NT2/D1 (cell line): ENCODE measurements at places on chromosomes 3 and 15.

- no peak for DNase-seq
Observed at GRCh38 chr15:37221671-37222145, 121.4 kb upstream of the MEIS2 start.

DNA sequence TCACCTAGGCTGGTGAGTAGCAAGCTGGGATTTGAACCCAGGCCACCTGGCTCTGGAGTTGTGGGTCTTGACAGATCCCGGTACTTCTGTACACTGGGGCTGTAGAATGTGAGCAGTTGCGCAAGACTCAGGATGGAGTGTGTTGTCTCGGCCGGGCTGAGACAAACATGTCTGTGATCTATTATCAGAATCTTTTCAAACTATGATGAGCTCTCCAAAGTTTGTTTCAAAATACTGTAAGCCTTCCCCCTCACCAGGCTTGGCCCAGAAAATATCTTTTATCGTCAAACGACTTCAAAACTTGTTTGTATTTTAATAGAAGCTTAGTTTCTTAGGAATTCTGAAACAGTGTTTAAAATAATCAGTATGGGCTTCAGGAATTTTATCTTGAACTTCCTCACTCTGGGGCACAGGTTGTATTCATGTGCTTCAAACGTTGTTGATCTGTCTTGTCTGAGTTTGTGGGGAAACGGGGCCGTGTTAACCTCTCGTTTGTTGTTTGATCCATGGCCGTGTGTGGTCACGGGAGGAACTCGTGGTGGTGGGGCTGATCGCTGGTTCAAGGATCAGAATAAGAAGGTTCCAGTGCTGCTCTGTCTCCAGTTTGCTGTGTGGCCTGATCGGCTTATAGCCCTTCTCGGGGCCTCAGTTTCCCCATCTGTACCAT is 40.3 kb upstream of the TFRC start:
- no peak for DNase-seq

DNA sequence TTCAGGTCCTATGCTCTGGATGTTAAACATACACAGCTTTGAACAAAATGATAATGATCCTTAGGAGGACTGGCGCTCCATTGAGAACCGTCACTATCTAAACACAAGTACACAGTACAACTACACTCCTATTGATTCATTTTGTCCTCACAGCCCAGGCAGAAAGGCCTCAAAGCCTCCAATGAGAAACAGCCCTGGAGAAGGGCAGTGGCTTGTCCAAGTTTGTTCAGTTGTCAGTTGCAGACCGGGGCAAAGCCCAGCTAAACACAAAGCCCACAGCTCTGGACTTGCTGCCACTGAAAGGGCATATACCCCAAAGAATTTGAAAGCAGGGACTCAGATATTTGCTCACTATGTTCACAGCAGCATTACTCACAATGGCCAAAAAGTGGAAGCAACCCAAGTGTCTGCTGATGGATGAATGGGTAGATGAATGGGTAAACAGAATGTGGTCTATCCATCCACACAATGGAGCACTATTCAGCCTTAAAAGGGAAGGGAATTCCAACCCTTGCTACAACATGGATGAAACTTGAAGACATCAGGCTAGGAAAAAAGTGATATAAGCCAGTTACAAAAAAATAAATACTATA is 34.7 kb downstream of the NUP210 start:
- DNase-seq = no peak

GRCh38 chr3:11459186-11459824 is 184.4 kb downstream of the VGLL4 start:
- DNase-seq = no peak

DNA sequence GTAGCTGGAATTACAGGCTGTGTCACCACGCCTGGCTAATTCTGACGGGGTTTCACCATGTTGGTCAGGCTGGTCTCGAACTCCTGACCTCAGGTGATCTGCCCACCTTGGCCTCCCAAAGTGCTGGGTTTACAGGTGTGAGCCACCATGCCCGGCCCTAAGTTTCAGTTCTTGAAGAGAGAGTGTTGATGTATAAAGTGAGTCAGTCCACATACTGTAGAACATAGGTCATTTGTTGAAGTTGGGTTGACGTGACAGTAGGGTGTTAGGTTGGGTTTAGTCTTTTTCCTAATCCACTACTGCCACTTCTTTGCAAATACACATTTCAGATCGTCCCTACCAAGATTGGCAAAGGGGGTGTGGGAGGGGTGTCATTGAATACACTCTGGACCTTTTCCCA is 15.2 kb downstream of the DNAJC19 start:
- no peak for DNase-seq

GRCh38 chr3:23776352-23776891 is 29.3 kb upstream of the UBE2E1 start:
- DNase-seq = no peak

GRCh38 chr3:22922317-22922716 is 280.8 kb upstream of the UBE2E2 start:
- peak; percentile 3 for DNase-seq

DNA sequence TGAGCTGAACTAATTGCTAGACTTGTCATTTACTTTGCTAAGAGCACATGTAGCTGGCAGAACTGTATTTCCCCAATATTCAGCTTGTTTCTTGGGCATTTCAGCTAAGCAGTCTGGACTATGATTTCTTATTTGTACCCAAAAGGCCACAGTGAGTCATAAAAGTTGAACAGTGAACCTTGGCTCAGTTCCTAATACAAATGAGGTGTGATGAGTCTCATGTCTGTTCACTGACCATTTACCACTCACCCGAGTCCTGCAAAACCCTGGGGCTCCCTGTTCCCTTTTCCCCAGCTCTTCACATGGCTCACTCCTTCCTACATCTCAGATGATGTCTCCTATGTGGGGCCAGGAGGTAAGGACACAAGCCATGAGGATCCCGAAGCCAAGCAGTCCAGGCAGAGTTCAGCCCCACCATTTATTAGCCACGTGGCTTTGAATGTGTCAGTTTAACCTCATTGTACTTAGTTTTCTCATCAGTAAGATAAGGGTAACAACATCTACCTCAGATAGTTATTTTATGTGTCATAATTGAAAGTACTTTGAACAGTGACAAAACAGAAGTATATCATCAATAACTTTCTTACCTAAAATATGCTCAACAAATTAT is 239.3 kb downstream of the IL5RA start:
- DNase-seq = no peak

DNA sequence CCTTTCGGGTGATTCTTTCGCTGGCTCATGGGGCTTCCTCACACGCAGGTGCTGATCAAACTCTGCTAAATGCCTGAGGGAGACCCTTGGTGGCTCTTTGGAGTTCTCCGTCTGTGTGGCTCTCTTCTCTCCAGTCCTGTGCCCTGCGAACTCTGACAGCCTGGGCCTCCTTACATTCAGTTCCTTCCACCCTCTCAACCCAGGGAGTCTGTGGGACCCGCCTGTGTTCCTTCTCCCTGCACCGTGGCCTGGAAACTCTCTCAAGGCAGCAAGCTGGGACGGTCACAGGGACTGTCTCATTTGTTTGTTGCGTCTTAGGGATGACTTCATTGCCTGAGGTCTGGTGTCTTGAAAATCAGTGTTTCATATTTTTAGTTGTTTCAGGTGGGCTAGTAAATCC is 37.0 kb upstream of the CORO2B start:
- DNase-seq = no peak

- no peak for DNase-seq
Observed at GRCh38 chr3:61986473-61986872, 386.9 kb downstream of the FEZF2 start.

GRCh38 chr3:183008800-183009199 is 28.5 kb upstream of the DCUN1D1 start:
- DNase-seq = no peak

DNA sequence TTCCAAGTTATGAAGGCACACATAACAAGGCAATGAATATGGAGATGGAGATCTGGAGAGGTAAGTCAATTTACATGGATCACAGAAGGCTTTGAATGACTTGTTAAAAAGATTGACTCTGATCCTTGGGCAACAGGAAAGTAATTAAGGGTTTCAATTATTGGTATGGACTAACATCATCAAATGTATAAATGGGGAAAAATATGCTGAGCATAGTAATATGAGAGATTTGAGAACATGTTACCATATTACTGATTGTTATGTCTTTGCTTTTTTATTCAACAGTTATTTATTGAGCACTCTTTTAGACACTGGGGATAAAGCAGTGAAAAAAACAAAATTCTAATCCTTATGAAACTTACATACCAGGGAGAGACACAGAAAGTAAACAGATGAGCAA is 238.5 kb upstream of the ROBO1 start:
- no peak for DNase-seq

GRCh38 chr15:66394915-66395314 is 8.2 kb downstream of the MAP2K1 start:
- no peak for DNase-seq

DNA sequence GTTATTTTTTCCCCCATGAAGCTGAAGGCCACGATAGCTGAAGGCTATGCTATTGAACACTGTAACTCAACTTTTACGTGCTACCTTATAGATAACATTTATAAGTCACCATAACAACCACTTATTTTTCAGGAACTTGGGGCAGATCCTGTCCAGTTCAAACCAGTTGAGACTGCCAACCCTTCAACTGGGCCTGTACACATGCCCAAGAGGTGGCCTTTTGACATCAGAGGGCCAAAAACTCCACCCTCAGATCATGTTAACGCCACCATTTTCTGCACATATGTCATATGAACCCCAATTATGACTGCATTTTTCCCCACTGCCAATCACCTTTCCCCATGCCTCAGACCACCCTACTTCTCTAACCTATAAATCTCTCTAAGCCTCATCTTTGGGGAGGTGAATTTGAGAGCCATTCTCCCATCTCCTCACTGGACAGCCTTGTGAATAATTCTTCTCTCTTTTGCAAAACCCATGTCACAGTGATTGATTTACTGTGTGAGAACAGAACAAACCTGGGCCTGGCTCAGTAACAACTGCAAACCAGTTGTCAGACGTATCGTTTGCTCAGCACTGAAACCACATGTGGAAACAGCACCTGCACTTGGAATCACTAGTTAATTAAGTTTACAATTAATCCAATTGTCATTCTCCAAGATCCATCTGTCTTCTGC is 42.5 kb downstream of the ZNF445 start:
- DNase-seq = no peak

- DNase-seq = no peak
Observed at GRCh38 chr15:31272558-31273257, 53.9 kb upstream of the KLF13 start.

DNA sequence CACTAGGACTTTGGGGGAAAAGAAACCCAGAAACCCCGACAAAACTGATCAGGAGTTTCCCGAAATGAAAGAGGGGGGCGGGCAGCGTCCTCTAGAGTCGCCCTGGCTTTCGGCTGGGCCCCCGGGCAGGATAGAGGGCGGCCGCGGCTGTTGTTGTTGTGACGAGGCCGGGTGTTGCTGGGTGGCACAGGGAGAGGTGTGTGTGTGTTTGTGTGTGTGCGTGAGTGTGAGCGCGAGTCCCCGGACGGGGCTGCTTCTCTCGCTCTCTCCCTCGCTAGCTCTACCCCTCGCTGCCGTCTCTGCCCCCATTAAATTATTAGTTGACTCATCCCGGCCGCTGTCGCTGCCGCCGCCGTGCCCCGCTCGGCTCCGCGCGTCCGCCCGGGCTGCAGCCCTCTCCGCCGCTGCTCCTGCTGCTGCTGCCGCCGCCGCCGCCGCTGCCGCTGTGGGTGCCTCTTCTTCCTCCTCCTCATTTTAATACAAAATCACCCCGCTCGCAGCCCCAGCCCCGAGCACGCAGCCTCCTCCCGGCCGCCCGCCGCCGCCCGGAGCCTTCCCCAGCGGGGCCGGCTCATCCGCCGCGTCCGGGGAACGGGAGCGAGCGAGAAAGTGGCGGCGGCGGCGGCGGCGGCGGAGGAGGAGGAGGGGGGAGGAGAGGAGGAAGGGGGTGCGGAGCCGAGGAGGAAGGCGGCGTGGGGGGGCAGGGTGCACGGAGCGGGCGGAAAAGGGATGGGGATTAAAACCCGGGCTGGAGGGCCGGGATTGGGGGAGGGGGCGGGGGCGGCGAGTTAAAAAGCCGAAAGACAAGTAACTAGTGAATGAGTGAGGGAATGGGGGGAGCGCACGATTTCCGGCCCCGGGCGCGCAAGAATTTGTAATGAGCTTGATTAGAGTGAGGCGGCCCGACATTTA is at the start of gene SATB1:
Gene SATB1 (minus strand): TSS at position 611 of the 912 bp plus-strand sequence. CDS start 4,372 bp downstream, outside the sequence.
- DNase-seq = no peak

- DNase-seq = no peak
Observed at GRCh38 chr3:106281221-106281620, 412.4 kb upstream of the CBLB start.

GRCh38 chr3:138594150-138594934 is at the start of gene CEP70:
Gene CEP70, minus strand, starts transcription at chr3:138594260. Its CDS starts 21,333 bp downstream, at chr3:138572927.
- peak; percentile 92 for DNase-seq

- DNase-seq = no peak
Observed at GRCh38 chr3:49899815-49900214, 3.9 kb downstream of the MST1R start.

GRCh38 chr3:28198161-28198560 is 43.3 kb upstream of the CMC1 start:
- DNase-seq = no peak

DNA sequence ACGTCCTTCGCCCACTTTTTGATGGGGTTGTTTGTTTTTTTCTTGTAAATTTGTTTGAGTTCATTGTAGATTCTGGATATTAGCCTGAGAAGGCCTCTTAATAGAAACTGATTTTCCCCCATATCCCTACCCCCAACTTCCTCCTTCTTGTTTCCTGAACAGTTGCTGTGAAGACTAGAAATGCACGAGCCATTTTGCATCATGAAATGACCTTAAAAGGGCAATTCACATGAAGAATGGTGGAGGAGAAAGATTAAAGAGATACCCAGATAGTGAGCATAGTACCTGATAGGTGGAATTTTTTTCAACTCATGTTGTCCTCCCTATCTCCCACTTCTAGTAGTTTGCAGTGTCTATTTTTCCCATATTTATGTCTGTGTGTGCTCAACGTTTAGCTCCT is 55.2 kb upstream of the KCNH8 start:
- no peak for DNase-seq

DNA sequence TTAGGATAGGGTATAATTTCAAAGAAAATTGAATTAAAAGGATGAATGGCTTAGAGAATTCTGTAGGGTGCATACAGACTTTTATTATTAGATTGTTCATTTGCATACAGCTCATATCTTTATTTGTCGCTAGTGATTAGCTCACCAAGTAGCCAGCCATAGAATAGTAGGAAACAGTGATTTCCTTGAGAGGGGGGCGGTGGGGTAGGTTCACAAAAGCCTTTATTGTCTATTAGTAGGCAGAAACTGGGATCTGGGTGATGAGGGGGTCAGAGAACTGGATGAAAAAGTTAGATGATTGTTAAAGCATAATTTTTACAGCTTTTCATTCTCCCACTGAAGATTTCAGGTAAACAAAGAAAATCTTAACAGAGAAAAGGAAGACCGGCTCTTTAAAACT is 77.6 kb upstream of the RAP2B start:
- DNase-seq = no peak

DNA sequence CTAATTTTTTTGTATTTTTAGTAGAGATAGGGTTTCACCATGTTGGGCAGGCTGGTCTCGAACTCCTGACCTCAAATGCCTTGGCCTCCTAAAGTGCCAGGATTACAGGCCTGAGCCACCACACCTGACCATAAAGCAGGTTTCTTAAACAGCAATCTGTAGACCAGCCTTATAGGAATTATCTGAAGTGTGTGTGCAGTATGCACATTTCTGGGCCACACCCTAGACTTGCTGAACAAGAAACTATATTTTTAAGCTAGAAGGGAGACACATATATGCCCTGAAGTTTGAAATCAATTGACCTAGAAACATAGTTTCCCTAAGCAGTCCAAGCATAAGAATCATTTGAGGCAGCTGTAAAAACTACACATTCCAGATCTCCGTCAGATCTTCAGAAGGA is 805.7 kb downstream of the TUSC7 start:
- no peak for DNase-seq

GRCh38 chr3:149142682-149143081 is 13.2 kb downstream of the HPS3 start:
- DNase-seq = no peak

GRCh38 chr15:72554471-72555425 is 80.6 kb downstream of the ARIH1 start:
- no peak for DNase-seq
